Heart left ventricle (tissue), 16 donors: ENCODE measurements at places on chromosomes 3 and 15. TPM values are rescaled to one million over a fixed set of nuclear protein-coding genes. Genes with fewer than 3 reads are reported as not detected.
A peak's percentile ranks its signal among the peaks of the same experiment; 100 is the strongest.

Gene GOLGA6L1
- polyA plus RNA-seq: not detected

- DNase-seq: no peak
Measured at GRCh38 chr15:63974021-63974420, 72.3 kb downstream of the DAPK2 start.

DNA sequence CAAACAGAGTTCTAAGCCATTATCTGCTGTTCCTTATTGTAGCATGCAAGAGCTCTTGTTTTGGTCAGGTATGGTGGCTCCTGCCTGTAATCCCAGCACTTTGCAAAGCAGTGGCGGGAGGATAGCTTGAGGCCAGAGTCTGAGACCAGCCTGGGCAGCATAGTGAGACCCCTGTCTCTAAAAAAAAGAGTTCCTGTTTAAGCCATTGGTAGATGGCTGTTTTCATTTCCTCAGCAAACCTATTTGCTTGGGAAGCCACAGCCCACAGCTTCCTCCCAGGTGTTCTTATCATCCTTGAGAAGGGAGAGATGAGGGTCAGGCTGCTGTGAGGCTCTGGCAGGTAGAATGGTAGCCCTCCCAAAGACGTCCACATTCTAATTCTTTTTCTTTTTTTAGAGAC, 24.4 kb upstream of the FAM81A start:
- no peak for DNase-seq

- no peak for DNase-seq
Measured at GRCh38 chr3:171293142-171293782, 166.9 kb downstream of the TNIK start.

GRCh38 chr3:183013074-183013473, 32.7 kb upstream of the DCUN1D1 start:
- no peak for DNase-seq

DNA sequence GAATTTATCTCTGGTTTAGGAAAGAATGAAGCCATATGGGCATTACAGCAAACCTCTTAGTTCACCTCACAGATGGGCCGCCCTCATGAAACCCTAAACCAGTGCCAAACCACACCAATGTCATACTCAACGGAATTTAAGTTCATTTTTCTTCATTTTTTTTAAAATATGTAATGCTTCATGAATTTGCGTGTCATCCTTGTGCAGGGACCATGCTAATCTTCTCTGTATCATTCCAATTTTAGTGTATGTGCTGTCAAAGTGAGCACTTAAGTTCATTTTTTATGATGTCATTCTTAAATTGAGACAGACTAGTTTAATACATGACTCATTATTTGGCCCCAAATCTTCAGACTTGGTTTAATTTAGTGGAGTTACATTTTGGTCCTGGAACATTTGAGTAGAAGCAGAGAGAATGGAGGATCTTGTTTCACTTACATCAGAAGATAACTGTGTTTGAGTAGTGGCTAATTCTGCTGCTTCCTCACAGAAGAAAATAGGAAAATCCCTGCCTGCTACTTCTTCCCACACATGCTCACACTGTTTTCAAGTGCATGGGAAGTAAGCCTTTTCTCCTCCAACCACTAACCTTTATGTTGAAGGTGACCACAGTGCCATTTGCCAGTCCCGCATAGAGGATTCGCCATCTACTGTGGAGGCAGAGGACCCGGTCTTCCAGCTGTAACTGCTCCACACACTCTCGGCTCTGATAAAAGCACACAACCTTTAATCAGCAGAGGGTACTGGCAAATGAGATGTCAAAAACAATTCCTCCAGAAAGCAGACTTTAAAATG, 63.3 kb downstream of the ZNF106 start:
- DNase-seq: no peak

GRCh38 chr3:89314454-89315098, 207.2 kb downstream of the EPHA3 start:
- DNase-seq: no peak

GRCh38 chr3:58325525-58325992, 7.1 kb upstream of the PXK start:
- DNase-seq: no peak

Gene C3orf22
- not detected for polyA plus RNA-seq

DNA sequence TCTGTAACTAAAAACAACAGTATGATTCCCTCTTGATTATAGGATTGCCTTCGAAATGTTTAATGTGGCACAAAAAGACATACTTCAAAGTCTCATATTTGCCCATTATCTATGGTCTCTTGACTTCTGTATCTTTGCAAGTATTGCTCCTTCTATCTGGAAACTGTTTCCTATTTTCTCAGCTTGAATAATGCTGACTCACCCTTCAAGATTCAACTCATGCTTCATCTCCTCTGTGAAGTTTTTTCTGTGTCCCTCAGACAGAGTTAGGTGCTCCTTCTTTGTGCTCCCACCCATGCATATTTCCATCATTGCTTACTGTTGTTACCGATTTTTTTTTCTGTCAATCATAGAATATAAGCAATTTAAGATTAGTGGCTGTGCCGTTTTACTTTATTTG, 192.8 kb upstream of the ROBO1 start:
- no peak for DNase-seq

GRCh38 chr3:115671761-115672455, 48.6 kb downstream of the GAP43 start:
- DNase-seq: no peak

DNA sequence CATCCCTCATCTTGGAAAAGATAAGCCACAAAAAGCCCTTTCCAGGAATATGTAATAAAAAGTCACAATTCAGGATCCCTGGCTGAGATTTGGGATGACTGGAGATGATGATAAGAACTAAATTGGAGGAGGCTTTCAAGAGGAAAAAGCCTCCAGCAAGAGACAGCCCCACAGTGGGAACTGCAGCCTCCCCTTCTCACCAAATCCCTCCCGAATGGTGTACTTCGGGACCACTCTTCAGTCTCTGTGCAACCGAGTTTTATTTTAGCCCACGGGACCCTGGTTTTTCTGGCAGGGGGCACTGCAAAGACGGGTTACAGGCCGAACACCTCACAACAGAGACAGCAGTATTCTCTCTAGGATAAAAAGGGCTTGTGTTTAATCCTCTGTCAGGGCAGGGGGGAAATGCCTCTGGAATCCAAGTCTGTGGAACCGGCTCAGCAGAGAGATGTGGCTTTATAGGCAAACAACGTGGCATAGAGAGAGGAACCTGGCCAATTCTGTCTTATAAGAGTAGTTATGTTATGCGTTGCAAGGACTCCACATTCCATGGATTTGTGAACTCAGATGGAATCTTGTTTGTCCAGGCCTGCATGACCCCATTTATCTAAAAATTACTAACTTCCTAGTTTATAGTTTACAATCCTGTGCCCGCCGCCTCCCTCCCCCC, 1.2 kb upstream of the LMCD1 start:
- DNase-seq: no peak

Gene LDHAL6B
- polyA plus RNA-seq: not detected

GRCh38 chr3:41267975-41268640, 68.8 kb downstream of the CTNNB1 start:
- DNase-seq: no peak

Gene CYP8B1
- not detected for polyA plus RNA-seq

- peak; percentile 77 for DNase-seq
Measured at GRCh38 chr3:52062505-52062904, 6.1 kb upstream of the DUSP7 start.

Gene PRR20G
- not detected for polyA plus RNA-seq

GRCh38 chr15:74460298-74460697, 662 bp downstream of the UBL7 start:
- no peak for DNase-seq

Gene KNG1
- 0.11 TPM for polyA plus RNA-seq

GRCh38 chr3:76028774-76029173, 243.4 kb upstream of the ZNF717 start:
- no peak for DNase-seq

GRCh38 chr3:129747136-129747535, 140.7 kb upstream of the PLXND1 start:
- DNase-seq: no peak

DNA sequence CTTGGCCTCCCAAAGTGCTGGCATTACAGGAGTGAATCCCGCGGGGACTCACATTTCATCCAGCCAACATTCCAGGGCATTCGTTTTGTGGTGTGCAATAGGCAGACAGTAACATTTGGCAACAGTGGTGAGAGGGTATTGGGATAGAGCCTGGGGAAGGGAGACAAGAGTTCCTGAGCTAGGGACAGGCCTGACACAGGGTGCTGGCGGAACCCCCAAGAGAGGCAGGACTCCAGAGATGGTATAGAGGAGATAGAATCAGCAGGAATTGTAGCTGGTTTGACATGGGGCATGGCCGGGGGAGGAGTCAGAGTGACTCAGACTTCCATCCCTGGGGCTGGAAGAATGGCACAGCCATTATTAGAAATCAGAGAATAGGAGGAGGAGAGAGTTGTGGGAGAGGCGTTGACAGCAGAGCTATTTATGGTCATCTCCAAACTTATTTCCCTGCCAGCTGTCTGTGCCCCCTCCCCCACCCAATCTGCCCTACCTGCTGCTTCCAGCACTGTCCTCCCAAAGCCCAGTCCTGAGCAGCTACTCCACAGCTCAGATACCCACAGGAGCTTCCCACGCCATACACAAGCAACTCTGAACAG, 4.4 kb upstream of the IDH2 start:
- DNase-seq: peak; percentile 79

GRCh38 chr15:80494351-80494751, 90.2 kb downstream of the ARNT2 start:
- no peak for DNase-seq

DNA sequence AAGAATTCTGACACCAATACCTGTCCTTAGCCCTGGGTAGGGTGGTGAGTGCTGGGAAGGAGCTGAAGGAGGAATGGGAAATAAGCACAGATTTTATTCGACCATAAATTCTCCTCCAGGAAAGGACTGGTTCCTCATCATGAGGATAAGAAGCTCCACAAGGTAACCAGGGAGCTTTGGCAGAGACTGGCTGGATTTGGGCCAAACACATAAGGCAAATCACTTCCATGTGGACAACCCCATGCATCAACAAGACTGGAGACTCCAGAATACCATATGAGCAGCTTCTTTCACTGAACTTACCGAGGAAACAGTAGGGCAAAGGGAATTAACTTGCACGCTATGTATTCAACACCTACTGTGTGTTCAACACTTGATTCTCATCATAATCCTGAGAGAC, 312.5 kb downstream of the NTRK3 start:
- DNase-seq: no peak

- no peak for DNase-seq
Measured at GRCh38 chr15:79282371-79283251, at the start of gene ANKRD34C. Gene ANKRD34C (plus strand): TSS chr15:79282722. CDS start chr15:79293285, 10,563 bp downstream.

DNA sequence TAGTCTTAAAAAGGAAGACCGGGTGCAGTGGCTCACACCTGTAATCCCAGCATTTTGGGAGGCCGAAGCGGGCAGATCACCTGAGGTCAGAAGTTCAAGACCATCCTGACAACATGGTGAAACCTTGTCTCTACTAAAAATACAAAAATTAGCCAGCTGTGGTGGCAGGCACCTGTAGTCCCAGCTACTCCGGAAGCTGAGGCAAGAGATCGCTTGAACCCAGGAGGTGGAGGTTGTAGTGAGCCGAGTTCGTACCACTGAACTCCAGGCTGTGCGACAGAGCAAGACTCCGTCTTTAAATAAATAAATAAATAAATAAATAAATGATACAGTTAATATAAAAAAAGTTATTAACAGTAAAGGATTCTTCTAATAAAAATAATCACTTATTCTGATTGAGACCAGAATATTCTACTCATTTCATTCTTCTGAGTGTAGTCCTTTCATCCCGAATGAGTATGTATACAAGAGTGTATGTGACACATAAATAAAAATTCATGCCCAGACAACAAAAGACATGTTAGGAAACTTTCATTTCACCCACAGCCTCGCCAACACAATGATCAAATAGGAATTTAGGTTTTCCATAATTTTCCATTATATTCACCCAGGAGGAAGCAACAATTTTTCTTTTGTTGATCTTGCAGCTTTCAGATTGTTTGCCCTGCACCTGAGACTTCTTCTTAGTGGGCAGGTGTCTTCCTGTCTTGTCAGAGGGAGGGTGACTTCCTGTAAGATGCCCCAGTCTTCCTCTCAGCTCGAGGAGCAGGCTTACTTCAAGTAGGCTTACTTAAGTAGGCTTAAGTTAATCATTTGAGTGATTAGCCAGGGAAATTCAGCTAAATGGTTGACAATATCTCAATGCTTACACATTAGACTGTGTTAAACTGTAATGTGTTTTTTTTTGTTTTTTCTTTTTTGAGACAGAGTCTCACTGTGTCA, 7.8 kb upstream of the NUP210 start:
- no peak for DNase-seq

Gene ZNF660
- 0.53 TPM for polyA plus RNA-seq

GRCh38 chr3:58101499-58102389, 93.5 kb downstream of the FLNB start:
- no peak for DNase-seq

GRCh38 chr3:135908225-135908624, 57.3 kb upstream of the PPP2R3A start:
- DNase-seq: no peak

DNA sequence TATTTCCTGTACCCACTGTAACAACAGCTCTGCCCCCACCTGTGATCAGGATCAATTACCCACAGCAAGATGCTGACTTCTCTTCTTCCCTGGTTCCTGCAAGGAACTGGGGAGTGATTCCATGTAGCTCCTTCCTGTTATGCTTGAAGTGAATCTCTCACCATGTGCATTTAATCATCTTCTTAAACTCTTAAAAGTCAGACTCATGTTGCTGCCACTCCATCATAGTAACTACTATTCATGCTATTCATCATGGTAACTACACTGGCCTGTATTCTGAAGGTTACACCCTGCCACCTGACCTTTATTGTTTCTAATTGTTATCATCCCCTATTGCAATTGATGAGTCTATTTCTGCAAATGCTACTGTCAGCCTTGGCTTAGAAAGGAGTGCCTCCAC, 89.5 kb downstream of the SUCNR1 start:
- DNase-seq: no peak

- no peak for DNase-seq
Measured at GRCh38 chr3:147620906-147621305, 211.7 kb downstream of the ZIC1 start.

DNA sequence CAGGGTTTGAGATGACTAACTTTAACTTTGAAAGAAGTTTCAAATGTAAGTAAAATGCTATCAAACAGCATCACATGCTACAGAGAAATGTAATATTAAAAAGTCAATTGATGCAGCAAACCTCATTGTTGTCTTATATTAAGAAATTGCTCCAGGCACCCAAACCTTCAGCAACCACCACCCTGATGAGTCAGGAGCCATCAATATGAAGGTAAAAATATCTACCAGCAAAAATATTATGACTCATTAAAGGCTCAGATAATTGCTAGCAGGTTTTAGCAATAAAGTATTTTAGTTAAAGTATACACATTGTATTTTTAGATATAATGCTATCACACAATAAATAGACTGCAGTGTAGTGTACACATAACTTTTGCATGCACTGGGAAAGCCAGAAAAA, 746.3 kb downstream of the ZPLD1 start:
- no peak for DNase-seq

Gene VWA5B2
- 0.11 TPM for polyA plus RNA-seq

Gene THSD4
- 42.4 TPM for polyA plus RNA-seq

GRCh38 chr3:163438760-163439159, 1639.5 kb downstream of the SI start:
- no peak for DNase-seq
